Stimulated activated CD4-positive, alpha-beta T cell treated with anti-CD3 and anti-CD28 coated beads, TNF-alpha, amount 100 ng/mL, for 4 hours (primary cell): ENCODE measurements at places on chromosomes 16 and 17.

GRCh38 chr17:50559674-50560184, 786 bp upstream of the CACNA1G start:
- DNase-seq = no peak

- DNase-seq = no peak
Measured at GRCh38 chr16:27385398-27385797, 16.6 kb upstream of the IL21R start.

- no peak for DNase-seq
Measured at GRCh38 chr17:16085066-16085699, 85.6 kb downstream of the TTC19 start.

DNA sequence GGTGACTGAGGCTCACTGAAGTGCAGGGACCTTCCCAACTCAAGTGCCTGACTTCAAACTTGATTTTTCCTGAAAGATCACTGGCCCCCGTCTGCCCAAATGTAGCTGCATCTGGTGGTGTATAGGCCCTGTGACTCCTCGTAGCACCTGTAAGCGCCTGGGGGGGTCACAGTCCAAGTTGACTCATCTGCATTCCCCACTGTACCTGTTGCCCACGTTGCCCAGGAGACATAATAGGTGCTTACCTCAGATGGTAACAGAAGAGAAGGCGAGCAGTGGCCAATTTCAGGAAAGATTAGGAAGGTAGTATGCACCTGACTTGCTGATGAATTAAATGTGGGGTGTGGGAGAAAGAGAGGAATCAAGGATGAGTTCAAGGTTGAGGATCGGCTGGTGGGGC, 44.1 kb upstream of the EMP2 start:
- DNase-seq = no peak

DNA sequence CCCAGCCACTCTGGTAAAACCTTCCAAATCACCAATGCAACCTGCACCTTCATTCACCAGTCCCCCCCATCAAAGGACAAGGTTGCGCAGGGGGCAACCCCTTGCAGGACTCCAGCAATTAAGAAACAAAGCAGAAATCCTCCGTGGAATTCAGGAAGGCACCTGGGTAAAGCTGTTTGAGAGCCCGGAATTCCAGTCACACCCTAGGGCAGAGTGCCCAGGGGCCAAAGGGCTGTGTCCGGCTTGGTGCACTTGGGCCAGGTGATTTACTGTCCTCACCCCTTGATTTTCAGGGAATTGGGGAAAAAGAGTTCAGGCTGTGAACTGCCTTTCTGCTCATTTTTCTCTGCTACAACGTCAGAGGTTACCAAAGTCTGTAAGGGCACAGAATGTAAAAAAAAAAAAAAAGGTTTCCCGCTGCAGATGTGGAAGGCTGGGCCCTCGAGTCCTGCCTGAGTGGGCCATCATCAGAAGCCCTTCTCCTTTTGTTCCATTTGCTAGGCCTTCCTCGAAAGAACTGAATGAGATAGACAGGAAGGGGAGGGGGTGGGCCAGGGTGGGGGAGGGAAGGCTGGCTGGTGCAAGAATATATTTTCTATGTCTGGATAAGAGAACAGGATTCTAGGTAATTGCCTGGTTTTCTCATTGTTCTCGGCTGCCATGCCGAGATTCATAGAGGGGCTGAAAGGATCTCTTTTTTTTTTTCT, 266.5 kb upstream of the PSMD7 start:
- DNase-seq = no peak

DNA sequence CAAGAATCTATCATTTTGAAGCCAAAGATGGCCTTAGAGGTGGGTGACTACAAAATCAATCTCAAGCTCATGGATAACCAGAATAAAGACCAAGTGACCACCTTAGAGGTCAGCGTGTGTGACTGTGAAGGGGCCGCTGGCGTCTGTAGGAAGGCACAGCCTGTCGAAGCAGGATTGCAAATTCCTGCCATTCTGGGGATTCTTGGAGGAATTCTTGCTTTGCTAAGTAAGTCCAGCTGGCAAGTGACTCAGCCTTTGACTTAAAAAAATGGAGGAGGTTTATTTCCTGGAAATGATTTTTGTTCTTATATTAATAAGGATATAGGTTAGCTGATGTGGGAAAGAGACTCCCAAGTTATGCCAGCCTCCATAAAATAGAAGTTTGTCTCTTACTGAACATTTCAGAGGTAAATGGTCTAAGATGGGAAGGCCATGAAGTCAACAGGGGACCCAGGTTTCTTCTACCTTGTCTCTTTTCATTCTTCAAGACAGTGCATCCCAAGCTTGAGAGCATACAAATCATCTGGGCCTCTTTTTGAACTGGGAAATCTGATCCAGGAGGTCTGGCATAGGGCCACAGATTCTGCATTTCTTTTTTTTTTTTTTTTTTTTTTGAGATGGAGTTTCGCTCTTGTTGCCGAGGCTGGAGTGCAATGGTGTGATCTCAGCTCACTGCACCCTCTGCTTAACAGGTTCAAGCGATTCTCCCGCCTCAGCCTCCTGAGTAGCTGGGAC, 19.8 kb upstream of the TANGO6 start:
- no peak for DNase-seq

GRCh38 chr16:1105888-1106620, 10.0 kb upstream of the C1QTNF8 start:
- DNase-seq = peak; percentile 28

DNA sequence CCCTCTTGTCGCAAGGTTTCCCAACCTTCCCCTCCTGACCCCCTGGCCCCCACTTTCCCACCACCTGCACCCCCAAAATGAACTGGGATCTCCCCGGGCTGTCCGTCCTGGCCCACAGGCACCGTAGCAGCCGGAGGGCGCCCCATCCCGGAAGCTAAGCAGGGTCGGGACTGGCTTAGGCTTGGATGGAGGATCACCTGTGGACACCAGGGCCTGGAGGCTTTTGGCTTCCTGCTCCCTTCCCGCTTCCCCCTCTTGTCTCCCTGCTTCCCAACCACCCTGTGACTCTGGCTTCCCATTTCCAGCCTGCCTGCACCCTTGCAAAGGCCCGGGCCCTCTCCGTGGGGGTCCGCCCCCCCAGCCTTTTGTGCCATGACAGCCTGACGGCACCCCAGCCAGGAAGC, 2291.3 kb downstream of the TP53TG3F start:
- no peak for DNase-seq

GRCh38 chr16:23901178-23902033, 65.6 kb downstream of the PRKCB start:
- no peak for DNase-seq

GRCh38 chr17:42251115-42251514, 25.1 kb downstream of the STAT5B start:
- no peak for DNase-seq

- no peak for DNase-seq
Measured at GRCh38 chr17:10196384-10196895, 2.0 kb downstream of the GAS7 start.

GRCh38 chr16:67917852-67918236, 13.8 kb downstream of the CTRL start:
- DNase-seq = peak; percentile 26

- DNase-seq = no peak
Measured at GRCh38 chr17:3669548-3669947, 936 bp downstream of the EMC6 start.

DNA sequence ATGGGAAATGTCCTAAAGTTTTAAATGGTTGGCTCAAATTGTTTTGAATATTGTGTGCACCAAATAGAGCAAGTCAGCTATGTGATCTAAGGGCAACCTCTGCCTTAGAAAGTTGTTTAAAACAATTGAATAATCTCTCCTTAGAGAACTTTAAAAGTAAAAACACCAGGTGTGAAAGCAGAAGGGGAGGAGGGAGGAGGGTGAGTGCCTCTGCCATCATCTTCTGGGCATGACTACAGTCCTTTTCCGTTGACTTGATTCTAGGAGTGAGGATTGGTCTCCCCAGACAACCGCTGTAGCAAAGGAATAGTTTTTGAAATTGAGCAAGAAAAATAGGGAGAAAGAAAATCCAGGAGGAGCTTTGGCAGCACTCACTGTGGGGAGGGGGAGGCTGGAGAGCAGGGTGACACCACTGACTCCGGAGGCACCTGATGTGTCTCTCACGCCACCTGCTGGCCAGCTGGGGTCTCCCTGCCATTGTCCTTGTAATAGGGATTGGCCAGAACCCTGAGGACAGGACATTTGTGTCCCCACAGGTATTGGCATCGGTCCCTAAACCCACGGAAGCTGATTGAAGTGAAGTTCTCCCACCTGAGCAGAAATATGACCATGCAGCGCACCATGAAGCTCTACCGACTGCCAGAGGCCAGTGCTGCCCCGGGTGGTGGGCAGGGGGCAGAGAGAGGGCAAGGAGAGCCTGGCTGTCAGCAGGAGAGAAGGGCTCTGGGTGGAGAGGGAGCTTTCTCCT, 33.3 kb downstream of the PLCD3 start:
- peak; percentile 50 for DNase-seq

DNA sequence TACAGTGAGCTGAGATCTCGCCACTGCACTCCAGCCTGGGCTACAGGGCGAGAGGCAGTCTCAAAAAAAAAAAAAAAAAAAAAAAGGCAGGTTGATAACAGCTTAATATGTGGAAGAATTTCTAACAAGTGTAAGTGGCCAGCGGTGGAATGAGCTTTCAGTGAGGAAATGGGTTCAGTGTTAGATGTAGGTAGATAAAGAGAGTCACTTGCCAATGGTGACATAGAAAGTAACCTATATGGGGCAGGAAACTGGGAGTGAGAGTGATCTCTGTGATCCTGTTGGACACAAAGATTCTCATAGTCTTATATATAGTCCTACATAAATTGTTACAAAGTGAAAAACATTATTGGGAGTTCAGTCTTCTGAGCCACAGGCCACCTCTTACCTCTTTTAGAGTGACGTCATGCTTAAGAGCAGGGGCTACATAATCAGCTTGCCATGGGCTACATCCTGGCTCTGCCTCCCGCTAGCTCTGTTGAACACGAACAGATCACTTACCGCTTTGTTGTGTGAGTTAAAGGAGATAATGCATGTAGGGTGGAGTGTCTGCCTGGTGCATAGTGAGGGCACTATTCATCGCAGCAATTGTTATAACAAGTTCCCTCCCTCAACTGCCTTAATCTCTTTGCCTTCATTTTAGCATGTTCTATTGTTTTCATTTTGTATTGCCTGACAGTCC, 110.2 kb upstream of the ELAC2 start:
- no peak for DNase-seq

GRCh38 chr16:19366391-19366790, 51.3 kb upstream of the TMC5 start:
- DNase-seq = no peak

- no peak for DNase-seq
Measured at GRCh38 chr17:48068491-48068961, 20.4 kb downstream of the NFE2L1 start.

DNA sequence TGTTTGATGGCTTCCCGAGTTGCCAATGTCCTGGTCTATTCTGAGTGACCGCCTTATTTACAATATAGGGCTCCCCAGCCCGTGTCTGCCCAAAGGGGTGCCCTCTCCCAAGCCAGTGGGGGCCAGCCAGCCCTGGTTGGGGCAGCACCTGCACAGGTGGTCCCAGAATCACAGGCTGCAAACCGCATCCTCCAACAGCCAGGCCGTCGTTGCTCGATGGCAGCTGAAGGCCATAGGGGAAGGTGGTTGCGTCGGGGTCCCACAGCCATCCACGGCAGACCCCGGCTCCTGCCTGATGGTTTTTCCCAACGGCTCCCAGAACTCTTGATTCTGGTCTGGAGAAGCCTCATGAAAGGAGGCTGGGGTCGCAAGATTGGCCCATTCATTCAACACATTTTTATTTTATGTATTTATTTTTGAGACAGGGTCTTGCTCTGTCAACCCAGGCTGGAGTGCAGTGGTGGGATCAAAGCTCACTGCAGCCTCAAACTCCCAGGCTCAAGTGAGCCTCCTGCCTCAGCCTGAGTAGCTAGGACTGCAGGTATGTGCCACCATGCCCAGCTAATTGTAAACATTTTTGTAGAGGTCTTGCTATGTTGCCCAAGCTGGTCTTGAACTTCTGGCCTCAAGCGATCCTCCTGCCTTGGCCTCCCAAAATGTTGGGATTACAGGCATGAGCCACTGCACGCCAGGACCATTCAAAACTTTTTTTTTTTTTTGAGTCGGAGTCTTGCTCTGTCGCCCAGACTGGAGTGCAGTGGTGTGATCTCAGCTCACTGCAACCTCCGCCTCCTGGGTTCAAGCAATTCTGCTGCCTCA, 79.0 kb upstream of the TOB1 start:
- DNase-seq = no peak

DNA sequence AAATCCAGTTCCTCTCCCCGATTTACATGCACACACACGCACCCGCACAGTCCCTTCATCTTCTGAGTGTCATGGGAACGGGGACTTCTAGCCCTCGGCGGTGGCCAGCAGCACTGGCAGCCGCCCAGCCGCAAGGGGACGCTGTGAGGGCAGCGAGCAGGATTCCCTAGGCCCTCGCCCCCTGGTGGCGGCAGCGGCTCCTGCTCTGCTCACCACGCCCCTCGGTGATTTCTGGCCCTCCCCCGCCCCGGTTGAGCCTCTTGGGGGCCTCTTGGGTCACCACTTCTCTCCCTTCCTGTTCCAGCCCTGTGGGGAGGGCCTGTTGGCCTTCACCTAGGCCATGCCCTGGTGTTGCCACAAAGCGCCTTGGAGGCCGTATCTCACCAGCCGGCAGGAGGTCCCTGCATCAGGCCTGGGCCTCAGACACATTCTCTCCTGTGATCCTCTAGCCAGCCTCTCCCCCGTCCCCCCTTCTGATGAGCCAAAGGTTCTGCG, 75.2 kb upstream of the KSR1 start:
- DNase-seq = peak; percentile 53

GRCh38 chr16:86077243-86077940, 178.4 kb downstream of the IRF8 start:
- no peak for DNase-seq

GRCh38 chr17:71885662-71886061, 235.2 kb upstream of the SOX9 start:
- DNase-seq = no peak

DNA sequence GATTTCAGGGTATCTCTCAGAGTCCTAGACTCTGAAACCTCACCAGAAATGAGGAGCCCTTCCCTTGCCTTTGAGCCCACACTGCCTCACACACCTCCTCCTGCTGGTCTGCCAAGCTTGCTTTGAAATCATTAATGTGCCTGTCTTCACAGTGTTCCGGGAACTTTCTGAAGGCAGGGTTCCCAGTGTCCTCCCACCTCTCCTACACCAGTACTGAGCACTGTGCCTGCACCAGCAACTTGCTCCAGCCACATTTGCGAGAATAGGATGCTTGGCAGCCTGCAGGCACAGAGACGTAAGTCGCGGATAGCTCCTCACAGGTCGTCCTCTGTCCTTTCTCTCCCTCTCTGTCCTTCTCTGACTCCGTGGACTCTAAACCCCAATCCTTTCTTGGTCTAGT, 408.4 kb upstream of the EEF2KMT start:
- no peak for DNase-seq
